ENCODE measurements at places on chromosomes 2 and 18. TPM values are rescaled to one million over a fixed set of nuclear protein-coding genes. Genes with fewer than 3 reads are reported as not detected.

DNA sequence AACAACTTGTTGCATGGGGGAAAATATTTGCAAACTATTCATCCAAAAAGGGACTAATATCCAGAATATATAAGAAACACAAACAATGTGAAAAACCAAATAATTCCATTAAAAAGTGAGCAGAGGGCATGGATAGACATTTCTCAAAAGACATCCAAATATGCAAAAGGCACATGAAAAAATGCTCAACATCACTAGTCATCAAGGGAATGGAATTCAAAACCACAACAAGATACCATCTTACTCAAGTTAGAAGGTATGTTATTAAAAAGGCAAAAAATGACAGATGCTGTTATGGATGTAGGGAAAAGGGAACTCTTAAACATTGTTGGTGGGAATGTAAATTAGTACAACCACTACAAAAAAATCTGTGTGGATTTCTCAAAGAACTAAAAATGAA, 396.5 kb downstream of the CCDC85A start:
- no peak for DNase-seq

GRCh38 chr2:197932374-197932773, 128.0 kb downstream of the PLCL1 start:
- no peak for DNase-seq

DNA sequence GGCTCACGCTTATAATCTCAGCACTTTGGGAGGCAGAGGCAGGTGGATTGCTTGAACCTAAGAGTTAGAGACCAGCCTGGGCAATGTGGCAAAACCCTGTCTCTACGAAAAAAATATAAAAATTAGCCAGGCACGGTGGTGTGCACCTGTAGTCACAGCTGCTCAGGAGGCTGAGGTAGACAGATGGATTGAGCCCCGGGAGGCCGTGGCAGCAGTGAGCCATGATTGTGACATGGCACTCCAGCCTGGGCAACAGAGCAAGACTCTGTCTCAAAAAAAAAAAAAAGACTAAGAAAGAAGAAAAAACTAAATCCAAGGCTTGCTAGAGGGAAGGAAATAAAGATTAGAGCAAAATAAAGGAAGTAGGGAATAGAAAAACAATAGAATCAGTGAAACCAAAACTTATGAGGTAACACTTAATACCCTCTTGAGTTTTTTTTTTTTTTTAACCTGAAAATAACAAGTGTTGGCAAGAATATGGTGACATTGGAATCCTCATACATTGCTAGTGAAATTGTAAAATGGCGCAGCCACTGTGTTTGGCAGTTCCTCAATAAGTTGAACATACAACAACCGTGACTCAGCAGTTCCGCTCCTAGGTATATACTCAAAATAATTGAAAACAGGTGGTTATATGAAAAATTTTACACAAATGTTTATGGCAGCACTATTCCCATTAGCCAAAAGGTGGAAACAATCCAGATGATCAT, 85.2 kb downstream of the EML4 start:
- DNase-seq = no peak

GRCh38 chr18:8448130-8448529, 161.1 kb upstream of the RAB12 start:
- no peak for DNase-seq

GRCh38 chr2:205574001-205574400, 108.3 kb upstream of the NRP2 start:
- no peak for DNase-seq

DNA sequence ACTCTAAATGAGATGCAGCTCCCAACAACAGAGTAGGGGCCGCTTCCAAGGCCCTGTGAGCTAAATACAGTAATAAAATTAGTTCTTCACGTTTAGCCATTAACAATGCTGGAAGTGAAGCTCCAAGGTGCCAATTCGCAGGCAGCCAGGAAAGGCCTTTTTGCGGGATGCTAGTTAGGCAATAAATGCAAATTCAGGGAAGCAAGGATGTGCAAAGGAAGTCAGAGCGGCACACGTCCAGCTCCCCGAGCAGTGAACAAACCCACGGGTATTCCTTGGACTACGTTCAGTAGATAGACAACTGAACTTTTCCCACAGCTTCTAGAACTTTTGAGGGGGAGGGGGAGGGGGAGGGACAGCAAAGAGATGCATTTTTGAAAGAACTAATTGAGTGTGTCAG, 6.9 kb downstream of the ZNF516 start:
- no peak for DNase-seq

DNA sequence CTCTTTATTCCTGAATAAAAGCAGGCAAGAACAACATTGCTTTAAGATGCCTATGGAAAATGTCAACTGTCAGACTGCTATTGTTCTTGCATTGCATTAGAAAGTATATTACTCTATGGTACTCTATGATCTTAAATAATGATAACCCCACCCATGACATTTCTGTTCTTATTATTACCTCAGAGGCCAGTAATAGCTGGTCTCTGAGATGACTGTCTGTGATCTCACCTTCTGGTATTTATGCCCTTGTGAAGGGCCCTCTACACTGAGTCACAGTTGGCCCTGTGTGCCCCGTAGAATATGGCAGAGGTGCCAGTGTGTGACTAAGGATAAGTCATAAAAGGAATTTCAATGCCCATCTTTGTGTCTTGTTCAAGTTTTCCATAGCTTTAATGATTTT, 61.0 kb downstream of the SPP2 start:
- no peak for DNase-seq

GRCh38 chr2:51231071-51231470, 199.1 kb upstream of the NRXN1 start:
- no peak for DNase-seq

DNA sequence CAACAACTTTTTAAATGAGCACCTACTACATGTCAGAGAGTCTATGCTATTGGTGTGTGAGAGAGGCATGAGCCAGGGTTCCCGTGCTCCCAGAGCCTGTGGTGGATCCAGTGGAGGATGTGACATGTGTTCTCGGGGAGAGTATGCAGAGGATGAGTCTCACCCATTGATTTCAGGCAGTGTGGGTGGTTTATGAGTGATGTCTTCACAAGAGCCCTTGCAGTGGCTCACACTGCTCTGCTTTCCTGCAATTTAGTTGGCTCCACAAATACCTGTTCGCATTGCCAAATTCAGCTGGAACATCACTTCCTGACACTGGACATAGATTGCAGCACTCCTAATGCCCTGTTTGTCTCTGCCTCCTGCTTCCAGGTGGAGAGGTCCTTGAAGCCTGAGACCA, 243.6 kb upstream of the CXCR4 start:
- DNase-seq = no peak

DNA sequence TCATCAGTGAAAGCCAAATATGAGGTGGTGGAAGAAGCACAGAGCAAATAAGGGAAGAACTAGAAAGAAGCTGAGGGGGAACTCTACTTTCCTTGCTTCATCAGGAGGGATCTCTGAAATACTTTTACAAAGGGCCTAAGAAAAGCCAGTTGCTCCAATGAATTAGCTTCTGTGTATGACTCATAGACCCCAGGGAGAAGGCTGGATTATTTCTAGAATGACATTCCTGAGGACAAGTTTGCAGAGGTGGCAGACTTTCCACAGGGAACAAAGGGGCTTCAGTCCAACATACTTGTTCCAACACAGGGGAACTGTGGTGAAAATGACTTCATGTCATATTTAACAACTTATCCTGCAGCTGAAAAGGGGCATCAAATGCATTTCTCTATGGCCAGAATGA, 29.0 kb downstream of the DOK1 start:
- DNase-seq = no peak

- DNase-seq = no peak
Measured at GRCh38 chr18:9743200-9744016, 35.3 kb downstream of the RAB31 start.

DNA sequence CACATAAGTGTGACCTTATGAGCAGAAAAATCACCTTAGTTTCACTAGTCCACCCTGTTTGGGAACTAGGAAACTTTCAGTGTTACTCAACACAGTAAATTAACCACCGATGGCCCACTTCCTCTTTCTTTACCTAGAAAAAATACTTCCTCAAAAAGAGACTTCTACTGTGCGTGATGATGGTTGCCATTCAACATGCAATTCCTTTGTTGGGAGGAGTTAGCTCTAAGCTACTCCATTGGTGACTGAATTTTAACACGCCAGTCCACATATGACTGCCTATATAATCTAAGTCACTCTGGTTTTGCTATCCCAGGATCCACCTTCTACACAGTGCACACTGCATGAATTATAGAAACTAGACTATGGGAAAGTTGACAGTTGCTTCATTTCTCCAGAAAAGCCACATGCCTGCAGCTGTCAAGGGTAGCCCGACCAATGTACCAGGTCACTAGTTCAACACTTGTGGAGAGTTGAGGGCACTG, 47.8 kb upstream of the REG3G start:
- no peak for DNase-seq

DNA sequence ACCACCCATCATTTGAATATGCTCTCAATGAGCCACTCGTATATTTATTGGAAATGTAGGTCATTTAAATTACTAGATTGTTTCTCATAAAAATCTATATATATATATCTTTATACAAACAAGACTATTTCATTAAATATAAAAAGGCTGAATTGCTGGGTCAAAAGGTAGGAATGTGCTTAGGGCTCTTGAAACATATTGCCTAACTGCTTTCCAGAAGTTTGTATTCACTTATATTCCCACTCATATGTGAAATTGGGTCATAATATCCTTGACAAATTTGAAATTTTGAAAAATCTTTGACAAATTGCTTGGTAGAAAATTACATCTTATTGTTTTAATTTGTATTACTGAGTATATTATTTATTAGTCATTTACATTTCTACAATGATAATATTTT, 999.8 kb upstream of the CDH2 start:
- no peak for DNase-seq

The TBR1 gene
- not detected for total RNA-seq

The TUBB8B gene
- total RNA-seq = not detected

The TMEM37 gene
- 210 TPM for total RNA-seq

The CROCC2 gene
- total RNA-seq = not detected

Measured in transverse colon (tissue), 4 donors.